HuH-7.5 (cell line): ENCODE measurements at places on chromosomes 5 and 9.

GRCh38 chr9:34570809-34571480, 18.6 kb downstream of the CNTFR start:
- no peak for DNase-seq

DNA sequence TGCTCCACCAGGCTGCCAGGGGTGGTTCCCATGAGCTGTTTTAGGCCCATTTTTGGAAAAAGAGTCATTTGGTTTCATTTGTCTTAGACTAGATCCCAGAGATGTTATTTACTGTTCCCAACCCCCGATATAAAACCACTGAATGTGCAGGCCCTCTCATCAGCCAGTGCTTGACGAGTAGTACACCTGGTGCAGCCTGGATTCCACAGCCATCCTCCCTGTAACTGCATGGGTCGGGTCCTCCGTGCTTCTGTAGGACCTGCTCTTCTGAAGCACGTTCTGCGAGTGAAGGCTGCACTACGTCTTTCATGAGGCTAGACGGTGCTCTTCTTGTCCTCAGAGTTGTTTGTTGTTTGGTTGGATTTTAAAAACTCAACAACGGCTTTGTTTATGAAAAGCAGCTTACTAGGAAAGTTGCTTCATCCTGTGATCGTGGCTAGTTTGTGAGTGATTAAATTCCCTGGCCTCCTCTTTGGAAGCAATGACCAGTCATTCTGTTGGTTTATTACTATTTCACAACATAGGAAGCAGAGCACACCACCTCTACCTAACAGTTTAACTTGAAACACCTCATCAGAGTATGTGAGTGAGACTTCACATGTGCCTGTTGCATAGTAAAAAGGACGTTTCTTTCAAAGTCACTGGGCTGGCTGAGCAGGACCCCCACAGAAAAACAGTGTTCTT, 135.2 kb downstream of the AOPEP start:
- DNase-seq = no peak

GRCh38 chr5:132695956-132696355, 22.2 kb downstream of the IL4 start:
- DNase-seq = no peak

GRCh38 chr9:17531642-17532254, 47.1 kb upstream of the SH3GL2 start:
- no peak for DNase-seq

DNA sequence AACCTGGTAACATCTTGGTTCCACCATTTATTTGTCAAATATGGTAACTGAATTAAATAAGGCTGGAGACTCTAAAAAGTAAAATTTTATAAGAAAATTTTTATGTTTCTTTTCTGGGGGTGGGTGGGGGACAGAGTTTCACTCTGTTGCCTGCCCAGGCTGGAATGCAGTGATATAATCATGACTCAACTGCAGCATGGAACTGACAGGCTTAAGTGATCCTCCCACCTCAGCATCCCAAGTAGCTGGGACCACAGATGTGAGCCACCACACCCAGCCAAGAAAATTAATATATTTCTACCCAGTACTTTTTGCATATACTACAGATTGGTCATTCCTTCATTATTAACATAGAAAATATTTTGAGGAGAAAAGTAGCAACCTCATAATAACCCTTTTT, 216.9 kb downstream of the DEPDC1B start:
- no peak for DNase-seq

DNA sequence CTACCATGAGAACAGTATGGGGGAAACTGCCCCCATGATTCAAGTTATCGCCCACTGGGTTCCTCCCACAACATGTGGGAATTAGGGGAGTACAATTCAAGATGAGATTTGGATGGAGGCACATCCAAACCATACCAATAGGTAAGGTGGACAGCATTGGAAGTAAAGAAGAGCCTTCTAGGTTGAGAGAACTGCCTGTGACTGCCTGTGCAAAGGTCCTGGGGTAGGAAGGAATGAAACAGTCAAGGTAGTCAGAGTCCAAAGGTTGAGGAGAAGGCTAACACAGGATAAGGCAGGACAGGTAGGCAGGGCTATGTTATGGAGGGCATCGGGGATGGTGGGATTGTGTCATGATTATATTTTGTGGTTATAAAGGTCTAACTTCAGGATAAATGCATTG, 6.1 kb downstream of the GDA start:
- no peak for DNase-seq

DNA sequence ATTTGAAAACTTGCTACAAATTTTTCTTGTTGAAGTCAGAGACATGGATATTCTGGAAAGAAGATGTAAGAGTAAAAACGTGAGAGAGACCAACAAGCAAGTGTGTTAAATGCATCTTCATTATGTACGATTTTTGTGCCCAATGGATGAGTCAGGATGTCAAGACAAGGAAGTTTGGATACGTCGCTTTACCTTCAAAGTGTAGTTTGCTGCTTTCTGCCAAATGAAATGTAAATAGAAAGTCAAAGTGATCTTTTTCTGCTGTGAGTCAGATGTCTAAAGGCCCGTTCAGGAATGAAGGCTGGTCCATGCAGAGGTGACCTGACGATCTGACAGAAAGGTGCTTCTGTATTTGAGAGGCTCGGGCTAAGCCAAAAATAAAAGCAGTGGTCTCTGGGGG, 273.1 kb upstream of the PIK3R1 start:
- DNase-seq = no peak

GRCh38 chr5:32645246-32645645, 59.9 kb downstream of the SUB1 start:
- DNase-seq = no peak

GRCh38 chr5:179486596-179487051, 63.7 kb upstream of the RUFY1 start:
- DNase-seq = no peak

DNA sequence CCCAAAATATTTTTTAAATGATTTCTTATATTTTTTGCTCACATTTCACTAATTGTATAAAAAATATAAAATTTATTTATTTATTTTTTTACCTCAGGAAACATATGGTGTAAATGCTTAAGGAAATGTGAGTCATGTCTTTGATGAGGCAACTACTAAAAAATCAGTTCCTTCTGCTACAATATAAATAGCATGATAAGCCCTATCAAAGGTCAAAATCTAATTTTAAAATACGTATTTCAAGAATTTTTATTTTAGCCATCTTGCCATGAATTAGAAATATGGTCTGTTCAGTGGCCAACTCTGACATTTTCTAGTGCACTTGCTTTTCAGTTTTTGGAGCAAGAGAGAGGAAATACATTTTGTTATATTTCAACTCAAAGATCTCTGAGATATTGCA, 50.5 kb downstream of the PDE4D start:
- no peak for DNase-seq

- DNase-seq = no peak
These were observed 35.8 kb downstream of the PPIC start for GRCh38 chr5:123000731-123001130.

- no peak for DNase-seq
These were observed 58.7 kb upstream of the ERBIN start for GRCh38 chr5:65867542-65868195.

DNA sequence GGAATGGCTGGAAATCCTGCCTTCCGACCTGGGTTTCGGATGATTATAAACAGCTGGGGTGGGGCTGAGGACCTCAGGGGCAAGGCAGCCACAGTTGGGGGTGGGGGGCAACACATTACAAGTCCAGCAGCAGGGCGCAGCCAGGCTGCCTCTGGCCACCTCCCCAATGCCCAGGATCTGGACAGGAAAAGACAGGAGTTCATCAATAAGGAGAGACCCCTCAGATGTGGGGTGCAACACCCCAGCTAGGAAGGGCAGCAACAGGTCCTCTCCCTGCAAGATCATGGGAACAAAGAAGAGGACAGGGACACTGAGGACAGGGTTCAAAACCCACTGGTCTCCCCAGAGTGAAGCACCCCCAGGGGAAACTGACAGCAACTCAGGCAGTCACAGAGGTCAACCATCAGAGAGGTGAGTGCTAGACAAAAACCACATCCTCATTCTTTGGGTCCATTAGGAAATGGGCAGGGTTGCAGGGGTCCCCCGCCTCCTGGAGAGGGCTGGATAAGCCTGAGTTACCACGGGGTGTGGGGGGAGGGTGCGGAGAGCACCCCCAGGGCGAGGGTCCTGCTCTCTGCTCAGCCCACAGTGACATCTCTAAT, 33.5 kb downstream of the SEMA4D start:
- no peak for DNase-seq

DNA sequence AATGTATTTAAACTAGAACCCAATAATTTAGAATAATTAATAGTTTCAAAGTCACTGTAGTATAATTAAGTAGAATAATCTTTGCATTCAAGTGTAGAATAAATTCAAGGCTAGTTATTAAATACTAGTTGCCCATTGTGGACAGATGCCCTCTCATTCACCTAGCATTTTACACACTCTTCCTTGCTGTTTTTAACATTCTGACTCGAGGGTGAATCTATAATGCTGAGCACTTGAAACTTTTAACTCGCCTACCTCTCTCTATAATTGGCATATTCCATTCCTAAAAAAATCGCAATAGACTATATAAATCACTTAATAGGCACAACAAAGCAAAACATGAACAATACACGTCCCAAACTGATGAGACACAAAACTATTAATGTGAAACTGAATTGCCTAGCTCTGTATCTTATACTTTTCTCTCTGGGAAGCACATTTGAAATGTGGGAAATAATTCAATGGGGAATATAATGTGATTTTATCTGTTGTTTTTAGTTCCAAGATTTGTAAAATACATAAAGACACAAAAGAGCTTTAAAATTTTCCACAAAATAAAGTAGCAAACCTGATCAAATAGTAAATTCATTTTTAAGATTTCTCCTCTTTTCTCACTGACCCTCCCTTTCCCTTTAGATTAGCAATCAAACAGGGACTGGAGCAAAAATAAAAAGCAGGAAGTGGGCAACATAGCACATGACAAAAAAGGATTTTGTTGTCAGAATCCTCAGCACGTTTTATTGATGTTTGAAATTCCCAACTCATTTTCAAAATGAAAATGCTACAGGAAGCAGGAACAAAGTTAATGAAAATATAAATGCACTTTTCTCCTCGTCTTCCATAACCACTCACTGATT, 295.6 kb downstream of the PDE4D start:
- DNase-seq = no peak

GRCh38 chr5:97078958-97079743, 63.3 kb downstream of the LIX1 start:
- DNase-seq = no peak

GRCh38 chr9:116349684-116350083, 196.1 kb downstream of the PAPPA start:
- no peak for DNase-seq

GRCh38 chr5:31378838-31379237, 153.1 kb downstream of the DROSHA start:
- no peak for DNase-seq

DNA sequence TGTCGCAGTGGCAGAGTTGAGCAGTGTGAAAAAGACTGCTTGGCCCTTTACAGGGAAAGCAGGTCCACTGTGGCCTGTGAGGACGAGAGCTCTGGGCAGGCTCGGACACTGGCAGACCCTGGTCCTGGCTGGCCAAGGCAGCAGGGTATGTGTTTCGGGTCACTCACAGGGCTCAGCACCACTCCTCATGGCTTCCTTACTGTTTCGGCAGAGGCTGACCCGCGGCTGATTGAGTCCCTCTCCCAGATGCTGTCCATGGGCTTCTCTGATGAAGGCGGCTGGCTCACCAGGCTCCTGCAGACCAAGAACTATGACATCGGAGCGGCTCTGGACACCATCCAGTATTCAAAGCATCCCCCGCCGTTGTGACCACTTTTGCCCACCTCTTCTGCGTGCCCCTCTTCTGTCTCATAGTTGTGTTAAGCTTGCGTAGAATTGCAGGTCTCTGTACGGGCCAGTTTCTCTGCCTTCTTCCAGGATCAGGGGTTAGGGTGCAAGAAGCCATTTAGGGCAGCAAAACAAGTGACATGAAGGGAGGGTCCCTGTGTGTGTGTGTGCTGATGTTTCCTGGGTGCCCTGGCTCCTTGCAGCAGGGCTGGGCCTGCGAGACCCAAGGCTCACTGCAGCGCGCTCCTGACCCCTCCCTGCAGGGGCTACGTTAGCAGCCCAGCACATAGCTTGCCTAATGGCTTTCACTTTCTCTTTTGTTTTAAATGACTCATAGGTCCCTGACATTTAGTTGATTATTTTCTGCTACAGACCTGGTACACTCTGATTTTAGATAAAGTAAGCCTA, 15.7 kb downstream of the SQSTM1 start:
- no peak for DNase-seq

- peak; percentile 83 for DNase-seq
These were observed at the start of gene PJA2 for GRCh38 chr5:109409844-109410388. Gene PJA2, minus strand, starts transcription at chr5:109409974. Its CDS starts 26,541 bp downstream, at chr5:109383433.

DNA sequence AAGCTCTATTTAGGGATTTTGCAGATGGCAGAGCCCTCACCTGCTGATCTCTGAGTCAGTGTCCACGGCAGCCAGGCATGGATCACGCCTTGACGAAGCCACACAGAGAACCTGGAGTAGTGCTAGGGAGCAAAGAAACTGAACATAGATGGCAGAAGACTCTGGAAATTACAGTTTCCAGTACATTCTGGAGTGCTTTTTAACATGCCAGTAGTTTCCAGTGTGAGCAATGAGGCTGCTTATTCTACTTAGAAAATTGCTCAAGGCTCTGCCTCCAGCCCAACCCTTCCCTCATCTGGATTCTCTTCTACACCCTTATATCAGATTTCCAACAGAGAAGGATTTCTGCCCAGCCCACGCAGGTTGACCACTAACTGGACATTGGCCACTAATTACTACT, 203.3 kb downstream of the ADAMTS12 start:
- DNase-seq = no peak

DNA sequence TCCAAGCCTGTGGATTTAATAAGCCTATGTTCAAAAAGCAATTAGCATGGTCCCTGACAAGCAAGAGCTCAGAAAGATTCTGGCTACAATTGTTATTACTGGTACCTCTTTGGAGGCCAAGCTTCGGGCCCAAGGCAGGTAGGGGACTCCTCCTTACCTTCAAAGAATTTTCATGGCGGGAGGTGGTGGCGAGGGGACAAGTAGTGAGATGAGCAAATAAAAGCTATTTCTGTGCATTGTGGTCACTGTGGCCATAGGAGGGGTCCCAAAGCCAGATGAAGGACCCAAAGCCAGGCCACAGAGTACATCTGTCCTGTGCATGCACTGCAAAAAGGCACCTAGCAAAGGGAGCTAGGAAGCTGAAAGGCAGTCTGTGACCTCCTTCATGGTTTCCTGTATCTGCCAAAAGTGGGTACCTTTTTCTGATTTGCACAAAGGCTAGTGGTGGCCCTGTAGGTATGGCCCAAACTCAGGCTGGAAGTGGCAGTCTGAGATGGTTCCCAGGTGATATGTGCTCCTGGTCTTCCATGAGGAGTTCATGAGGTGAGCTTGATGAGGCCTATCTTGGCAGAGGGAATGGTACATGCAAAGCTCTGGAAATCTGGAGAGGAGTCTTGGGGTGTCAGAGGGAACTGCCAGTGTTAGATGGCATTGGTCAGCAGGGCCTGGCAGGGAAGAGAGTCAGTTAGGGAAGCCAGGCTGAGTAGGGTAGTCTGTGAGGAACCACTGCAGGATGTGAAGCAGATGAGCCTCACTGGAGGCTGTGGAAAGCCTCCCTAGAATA, 3.3 kb upstream of the CXXC5 start:
- DNase-seq = no peak

- no peak for DNase-seq
These were observed 488.1 kb upstream of the DAB2 start for GRCh38 chr5:39912906-39913305.
